CD4-positive, alpha-beta T cell treated with Interleukin-15 for 4 hours (primary cell): ENCODE measurements at places on chromosomes 5 and 9.

DNA sequence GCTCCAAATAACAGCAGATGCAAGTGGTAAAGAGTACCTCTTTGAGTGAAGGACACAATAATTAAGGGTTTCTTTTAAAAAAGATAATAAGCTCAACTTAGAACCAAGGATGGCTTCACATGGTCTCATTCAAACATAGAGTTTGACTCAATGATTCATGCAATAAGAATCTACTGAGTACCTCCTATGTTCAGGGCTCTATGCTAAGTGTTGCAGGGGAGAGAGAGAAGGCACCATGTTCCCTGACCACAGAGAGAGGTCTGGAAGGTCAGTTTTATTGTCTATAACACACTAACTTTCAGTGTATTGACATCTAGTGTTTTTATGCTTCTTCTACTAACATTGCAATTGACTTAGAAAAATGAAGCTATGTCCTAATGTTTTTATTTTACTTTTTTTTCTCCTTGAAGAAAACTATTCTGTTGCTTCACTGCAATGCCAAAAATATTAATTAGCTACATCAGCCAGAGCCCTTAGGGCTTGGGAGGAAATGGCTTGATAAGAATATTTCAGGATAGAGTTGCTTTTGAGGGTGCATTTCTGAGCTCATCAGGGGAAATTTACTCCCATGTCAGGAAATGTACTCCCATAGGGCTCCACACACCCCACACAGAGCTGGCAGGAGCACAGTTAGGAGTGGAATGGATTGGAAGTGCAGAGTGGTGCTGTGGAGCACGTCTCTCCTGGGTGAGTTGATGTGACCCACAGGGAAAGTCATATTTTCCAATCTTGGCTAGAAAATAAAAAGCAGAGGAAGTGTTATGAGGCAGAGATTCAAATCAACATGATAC is 106.6 kb downstream of the PDE8B start:
- DNase-seq: no peak

GRCh38 chr9:89380437-89381307 is 62.4 kb downstream of the SECISBP2 start:
- no peak for DNase-seq

GRCh38 chr5:179290681-179291540 is 54.4 kb downstream of the ADAMTS2 start:
- no peak for DNase-seq

DNA sequence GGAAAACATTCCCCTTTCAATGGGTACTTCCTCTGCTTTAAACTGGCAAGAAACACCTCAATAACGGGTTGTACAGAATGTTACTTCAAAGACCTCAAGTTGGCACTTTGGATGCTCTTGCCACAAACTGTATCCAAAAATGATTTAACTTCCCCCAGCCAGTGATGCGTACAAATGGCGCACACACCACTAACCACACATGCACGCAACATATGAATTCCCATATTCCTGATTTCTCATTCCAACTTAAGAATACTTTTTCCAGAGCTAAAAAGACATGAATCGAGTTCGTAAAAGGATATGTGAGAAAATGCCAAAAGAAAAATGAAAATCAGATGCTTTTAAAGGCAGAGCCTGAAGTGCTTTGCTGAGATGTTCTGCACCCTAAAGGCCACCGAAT is 388.0 kb upstream of the PIK3R1 start:
- no peak for DNase-seq

GRCh38 chr9:78309066-78309465 is 12.1 kb downstream of the PSAT1 start:
- DNase-seq: no peak

GRCh38 chr9:93531374-93531773 is 45.0 kb upstream of the PHF2 start:
- no peak for DNase-seq

- no peak for DNase-seq
These were observed 112.3 kb upstream of the SMIM23 start for GRCh38 chr5:171673328-171673727.

- DNase-seq: no peak
These were observed 165.4 kb downstream of the ARSB start for GRCh38 chr5:78819707-78820106.
